ENCODE measurements at places on chromosomes 4 and X.

- no peak for DNase-seq
These were observed 4.6 kb upstream of the KANTR start for GRCh38 chrX:53089224-53089842.

GRCh38 chr4:117311989-117312388, 226.6 kb upstream of the TRAM1L1 start:
- no peak for DNase-seq

DNA sequence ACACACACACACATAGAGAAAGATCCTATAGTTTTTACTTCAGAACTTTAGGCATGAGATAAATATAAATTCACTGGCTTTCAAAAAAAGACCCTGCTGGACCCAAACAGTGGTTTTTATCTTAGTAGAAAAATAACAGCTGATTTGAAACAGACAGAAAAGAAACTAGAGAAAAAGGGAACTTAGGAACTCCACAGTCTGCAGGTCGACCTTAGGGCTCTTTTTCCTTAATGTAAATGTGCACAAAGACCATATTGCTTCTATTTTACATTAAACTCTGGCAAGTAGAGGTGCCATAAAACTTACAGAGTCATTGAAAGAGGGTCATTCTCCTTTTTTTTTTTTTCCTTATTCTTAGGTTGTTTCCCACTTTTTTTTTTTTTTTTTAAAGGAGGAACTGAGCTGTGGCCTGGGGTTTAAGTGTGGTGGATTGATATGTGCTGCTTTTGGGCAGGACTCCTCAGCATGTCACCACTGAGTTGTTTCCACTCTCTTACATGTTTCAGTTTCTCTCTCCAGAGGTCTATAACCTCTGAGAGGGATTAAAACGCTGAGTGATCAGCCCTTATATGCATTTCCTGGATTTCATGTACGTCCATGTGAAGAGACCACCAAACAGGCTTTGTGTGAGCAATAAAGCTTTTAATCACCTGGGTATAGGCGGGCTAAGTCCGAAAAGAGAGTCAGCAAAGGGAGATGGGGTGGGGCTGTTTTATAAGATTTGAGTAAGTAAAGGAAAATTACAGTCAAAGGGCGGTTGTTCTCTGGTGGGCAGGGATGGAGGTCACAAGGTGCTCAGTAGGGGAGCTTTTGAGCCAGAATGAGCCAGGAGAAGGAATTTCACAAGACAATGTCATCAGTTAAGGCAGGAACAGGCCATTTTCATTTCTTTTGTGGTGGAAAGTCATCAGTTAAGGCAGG, 70.8 kb upstream of the PACRGL start:
- DNase-seq = no peak

- DNase-seq = no peak
These were observed 273.5 kb downstream of the DACH2 start for GRCh38 chrX:86421771-86422170.

- DNase-seq = no peak
These were observed 85.2 kb upstream of the GPR34 start for GRCh38 chrX:41603596-41603995.

DNA sequence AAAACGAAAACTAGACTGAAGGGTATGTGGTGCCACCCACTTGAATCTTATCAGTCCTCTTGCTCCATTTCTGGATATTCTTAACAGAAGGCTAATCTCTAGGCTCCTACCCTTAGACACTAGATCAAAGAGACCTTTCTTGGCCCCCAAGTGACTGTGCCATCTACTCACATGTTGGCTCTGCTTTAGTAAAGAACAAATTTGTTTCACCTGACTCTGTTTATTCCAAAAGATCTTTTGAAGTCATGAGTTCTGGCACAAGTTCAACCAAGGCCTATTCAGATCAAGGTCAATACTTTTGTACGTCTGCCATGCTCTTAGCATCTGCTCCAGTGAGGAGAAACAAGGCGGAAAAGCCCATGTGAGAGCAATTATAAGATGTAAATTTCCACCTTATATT, 37.3 kb downstream of the MAGEB17 start:
- no peak for DNase-seq

GRCh38 chr4:99362768-99363167, 10.2 kb upstream of the ADH1C start:
- DNase-seq = no peak

GRCh38 chr4:20625426-20625825, 74.8 kb upstream of the PACRGL start:
- no peak for DNase-seq

DNA sequence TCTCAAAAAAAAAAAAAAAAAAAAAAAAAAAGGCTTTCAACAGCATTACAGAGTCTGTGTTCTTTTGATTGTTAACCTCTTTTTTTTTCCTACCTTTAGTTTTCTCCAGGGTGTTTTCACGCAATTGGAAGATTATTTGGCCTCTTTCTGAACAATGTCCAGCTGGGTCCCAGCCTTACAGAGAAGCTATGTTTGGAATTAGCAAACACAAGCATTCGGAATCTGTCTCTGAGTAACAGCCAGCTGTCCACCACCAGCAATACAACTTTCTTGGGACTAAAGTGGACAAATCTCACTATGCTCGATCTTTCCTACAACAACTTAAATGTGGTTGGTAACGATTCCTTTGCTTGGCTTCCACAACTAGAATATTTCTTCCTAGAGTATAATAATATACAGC, 13.3 kb downstream of the TLR3 start:
- DNase-seq = no peak

DNA sequence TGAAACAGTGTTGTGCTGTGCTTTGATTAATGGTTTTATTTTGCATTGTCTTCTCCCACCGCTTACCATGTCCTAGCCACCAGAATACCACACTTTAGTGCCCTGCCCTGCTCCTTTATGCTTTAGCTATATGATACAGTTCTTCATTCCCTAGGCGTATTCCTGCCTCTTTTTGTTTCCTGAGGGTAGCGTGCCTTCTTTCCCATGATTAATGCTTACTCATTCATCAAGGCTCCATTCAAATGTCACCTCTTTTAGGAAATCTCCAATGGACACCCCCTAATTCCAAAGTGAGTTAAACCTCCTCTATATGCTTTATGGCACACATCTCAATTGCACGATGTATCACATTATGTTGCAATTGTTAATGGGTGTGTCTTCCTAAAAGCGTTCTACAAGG, 46.3 kb downstream of the SPANXD start:
- DNase-seq = no peak

GRCh38 chr4:116632269-116632668, 453.1 kb downstream of the TRAM1L1 start:
- DNase-seq = no peak

All from stimulated activated CD4-positive, alpha-beta T cell treated with anti-CD3 and anti-CD28 coated beads, TNF-alpha, amount 100 ng/mL, for 24 hours (primary cell).